Fibroblast of the aortic adventitia (primary cell): ENCODE measurements at places on chromosomes 11 and 22. TPM values are rescaled to one million over a fixed set of nuclear protein-coding genes. Genes with fewer than 3 reads are reported as not detected.

MIOX gene
- total RNA-seq, result not detected in 2 replicates

CEND1 gene
- 0.65 and 1.2 TPM in 2 replicates for total RNA-seq

FADS1 gene
- 48.8 and 74.1 TPM in 2 replicates for total RNA-seq

ADM2 gene
- 2.5 and 8.0 TPM in 2 replicates for total RNA-seq

LRRN4CL gene
- 39.0 and 62.0 TPM in 2 replicates for total RNA-seq

DUSP8 gene
- 0.36 TPM in 1 of 2 replicates, not detected in the other for total RNA-seq

JAML gene
- not detected in 2 replicates for total RNA-seq
